ENCODE measurements at places on chromosomes 12 and 14.

GRCh38 chr14:42624980-42625761 is 1018.5 kb downstream of the LRFN5 start:
- DNase-seq, result no peak

DNA sequence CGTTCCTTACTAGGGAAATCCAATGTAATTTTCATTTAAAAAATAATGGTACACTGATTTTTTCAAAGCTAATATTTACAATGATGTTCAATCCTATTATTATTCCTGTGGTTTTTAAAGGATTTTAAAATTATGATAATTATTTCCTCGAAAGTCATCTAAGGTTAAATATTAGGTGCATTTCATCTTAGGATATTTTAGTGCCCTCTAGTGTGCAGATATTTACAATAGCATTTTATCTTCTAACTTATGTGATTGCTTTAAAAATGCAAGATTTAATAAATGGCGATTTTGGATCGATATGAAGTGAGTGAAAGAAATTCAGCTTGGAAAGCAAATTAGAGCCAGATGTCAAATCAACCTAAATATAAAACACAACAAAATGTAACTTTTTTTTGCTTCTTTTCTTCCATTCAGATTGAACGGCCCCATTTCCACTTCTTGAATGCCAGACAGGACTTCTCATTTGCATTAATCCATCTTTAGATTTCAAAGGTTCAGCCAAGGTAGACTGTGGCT is 293.5 kb downstream of the SLC6A15 start:
- DNase-seq, result no peak

DNA sequence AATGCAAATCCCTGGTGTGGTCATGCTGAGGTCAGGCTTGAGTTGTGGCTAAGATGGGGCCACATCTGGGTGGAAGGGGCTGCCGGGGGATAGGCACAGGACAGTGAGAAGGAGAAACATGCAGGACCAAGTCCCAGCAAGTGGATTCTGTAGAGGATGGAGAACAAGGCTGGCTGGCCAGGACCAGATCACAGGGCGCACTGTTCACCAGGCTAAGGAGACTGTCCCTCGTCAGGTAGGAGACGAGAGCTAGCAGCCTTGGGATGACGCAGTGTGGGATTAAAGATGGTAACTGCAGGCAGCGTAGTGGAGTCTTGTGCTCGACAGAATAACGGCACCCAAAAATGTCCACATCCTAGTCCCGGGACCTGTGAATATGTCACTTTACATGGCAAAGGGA is 336.1 kb downstream of the BCL11B start:
- no peak for DNase-seq

DNA sequence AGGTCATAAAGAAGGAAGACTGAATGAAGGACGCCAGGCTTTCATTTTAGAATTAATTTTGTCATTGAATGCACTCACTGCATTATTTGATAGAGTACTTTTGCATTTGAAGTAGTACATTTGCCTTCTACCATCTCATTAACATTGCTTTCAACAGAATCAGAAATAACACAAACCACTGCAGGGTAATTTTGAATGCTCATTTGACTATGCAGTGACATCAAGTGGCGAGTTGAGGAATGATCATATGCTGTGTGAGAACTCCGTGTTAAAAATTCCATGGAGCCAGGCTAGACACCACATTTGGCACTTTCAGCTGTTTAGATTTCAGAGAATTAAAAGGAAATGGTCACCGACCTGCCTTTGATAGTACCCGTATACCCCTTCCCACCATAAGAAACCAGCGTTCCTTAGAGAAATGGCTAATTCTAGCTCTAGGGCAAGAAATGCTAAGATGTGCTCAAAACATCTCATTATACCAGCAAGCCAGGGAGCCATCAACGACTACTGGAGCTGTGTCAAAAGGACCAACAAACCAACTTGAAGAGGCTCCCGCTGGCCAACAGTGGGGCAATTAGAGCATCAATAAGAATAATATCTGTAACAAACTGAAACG is 16.5 kb downstream of the HEBP1 start:
- peak; percentile 12 for DNase-seq

DNA sequence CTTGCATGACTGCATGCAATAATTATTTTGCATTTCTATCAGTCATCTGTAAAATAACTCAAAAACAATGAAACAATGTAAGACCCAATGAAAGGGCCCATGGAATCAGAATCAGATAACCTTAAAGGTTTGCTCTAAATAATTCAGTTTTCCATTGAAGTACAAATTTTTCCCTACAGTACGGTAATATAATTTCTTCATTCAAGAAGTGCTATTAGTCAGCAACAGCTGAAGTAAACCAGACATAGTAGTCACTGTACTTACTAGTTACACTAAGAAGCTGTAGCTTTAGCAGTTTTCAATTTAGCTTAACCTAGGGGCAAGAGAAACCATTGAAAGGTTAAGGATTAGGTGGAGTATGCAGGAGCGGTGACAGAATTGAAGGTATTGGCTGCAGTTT is 43.5 kb downstream of the BCAT1 start:
- DNase-seq, result no peak

DNA sequence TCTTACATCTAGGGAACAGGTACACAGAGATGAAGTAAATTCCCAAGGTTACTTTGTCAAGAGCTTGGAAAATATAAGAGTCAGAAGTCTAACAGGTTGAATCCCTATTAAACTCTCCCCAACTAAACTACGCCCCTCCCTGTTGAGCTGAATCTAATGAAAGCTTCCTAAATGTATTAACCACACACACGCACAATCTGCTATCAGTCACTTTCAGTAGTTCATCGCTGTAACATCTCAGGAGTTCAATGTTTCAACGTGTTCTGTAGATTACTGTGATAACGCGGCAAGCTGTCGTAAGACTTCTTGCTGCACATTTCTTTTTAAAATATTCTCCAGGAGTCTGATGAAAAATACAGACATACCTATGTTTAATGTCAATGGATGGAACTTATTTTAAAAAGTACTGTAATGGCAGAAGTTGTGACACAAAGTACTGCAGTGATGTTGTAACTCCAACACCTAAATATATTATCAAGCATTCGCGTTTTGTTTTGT is 612 bp upstream of the SLC25A3 start:
- DNase-seq, result no peak

DNA sequence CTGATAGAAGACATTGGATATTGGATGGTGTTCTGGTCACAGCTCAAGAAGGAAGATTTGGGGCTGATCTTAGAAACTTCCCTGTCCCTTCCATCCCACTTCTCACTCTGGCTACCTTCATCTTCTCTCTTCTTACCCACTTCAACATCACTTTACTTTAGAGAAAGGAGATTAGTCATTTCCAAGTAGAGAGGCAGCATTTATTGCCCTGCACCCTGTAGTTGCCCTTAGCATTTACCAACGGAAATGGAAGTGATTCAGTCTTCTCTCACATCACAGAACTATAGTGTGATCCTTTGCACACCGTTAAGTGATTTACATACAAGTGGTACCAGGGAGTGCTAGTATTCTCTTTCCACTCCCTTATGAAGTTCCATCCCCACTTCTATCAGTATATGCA is 52.4 kb downstream of the PHLDA1 start:
- no peak for DNase-seq

GRCh38 chr12:1425396-1425729 is 169.0 kb downstream of the FBXL14 start:
- DNase-seq, result no peak

GRCh38 chr12:110929818-110930217 is 9.4 kb upstream of the MYL2 start:
- no peak for DNase-seq

DNA sequence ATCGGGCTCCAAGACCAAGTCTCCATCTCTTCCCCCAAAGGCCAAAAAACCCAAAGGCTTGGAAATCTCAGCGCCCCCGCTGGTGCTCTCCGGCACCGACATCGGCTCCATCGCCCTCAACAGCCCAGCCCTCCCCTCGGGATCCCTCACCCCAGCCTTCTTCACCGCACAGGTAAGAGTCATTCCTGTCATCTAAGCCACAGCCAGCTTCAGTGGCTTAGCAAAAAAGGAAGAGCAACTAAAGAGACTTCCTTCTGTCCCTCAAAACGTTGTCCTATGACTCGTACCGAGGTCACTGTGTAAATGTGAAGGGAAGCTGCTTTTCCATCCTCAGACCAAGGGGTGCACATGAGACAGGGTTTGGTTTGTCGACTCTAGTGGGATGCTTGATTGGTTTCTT is 53.4 kb downstream of the ELK3 start:
- no peak for DNase-seq

- no peak for DNase-seq
Measured at GRCh38 chr14:22512106-22512814, 76.8 kb downstream of the DAD1 start.

DNA sequence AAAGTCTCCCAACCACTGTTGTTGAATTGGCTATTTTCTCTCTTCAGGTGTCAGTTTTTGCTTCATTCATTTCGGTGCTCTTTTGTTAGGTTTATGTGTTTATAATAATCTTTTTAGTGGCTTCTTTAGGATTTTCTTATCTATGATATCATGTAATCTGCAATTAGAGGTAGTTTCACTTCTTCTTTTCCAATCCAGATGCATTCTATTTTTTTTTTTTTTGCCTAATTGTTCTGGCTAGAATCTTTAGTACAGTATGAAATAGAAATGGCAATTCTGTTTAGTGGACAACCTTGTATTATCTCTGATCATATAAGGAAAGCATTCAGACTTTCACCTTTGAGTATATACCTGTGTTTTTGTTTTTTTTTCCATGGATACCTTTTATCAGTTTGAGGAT is 17.4 kb downstream of the CNOT2 start:
- DNase-seq, result no peak

- peak; percentile 0 for DNase-seq
Measured at GRCh38 chr12:19757317-19757877, 318.1 kb downstream of the AEBP2 start.

DNA sequence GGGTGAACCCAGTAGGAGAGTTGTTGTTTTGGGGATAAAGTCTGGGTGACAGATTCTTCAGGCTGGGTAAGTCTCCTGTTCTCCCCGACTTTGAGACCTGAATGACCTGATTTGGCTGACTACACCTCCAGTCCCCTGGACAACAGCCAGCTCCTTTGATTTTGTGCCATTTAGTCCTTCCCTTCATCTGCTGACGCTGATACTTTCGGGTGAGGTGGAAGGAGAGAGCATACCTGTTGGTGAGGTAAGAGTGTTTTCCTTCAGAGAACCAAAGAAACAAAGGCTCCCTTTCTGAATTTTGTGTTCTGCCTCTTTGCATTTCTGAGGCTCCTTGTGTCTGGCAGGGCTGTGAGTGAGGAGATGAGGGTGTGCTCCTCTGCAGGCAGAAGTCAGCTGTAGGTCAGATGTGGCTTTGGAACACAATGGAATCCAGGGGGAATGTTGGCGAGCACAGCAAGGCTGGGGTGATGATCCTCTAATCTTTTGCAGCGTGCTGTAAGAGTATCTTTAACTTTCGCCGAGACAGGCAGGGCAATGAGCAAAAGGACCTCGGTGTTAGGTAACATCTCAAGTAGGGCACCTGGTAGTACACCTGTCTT is 12.1 kb downstream of the ETV6 start:
- DNase-seq, result no peak

DNA sequence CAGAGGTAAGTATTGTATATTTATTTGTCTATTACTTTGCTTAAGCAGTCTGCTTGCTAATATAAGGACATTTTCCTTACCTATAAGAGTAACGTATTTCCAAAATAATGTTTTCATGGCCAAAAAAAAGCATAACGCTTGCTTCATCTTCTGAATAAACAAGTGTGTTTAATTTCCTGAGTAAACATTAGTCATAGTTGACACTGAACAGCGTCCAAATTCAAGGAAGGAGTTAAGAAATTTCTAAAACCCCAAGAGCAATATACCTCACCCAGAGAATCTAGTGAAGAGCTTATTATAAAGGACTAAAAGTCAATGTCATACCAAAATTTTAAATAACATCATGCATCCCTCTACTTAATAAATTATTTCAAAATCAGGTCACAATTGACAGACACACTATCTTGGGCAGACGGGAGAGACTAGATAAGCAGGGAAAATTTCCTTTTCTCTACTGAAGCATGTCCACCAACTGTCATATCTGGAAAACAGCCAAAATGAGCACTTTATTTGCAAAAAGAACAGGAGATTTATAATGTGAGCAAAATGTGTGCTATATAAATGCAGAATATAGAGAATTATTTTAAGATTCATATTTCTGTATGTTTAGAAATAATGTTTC is 25.1 kb downstream of the ANKS1B start:
- DNase-seq, result no peak

DNA sequence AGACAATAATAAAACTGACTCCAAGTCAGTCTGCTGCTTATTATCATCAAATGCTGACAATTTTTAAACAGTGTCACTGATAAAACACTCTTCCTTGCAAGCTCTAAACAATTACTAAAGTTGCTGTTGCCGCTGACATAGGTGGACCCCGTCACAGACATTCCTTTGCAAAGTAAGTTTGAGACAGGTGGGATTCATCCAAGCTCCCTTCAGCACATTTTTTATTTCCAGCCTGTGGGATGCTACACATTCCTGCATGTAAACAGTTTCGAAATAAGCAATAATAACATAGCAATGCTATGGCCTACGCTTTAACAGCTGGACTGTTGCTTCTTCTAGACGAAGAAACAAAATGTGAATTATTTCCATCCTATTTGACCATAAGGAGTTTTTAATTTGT is 85.4 kb upstream of the HIF1A start:
- DNase-seq, result no peak

GRCh38 chr12:80059102-80059501 is 40.2 kb upstream of the OTOGL start:
- DNase-seq, result no peak

- DNase-seq, result no peak
Measured at GRCh38 chr12:103399986-103400385, 95.8 kb downstream of the C12orf42 start.

DNA sequence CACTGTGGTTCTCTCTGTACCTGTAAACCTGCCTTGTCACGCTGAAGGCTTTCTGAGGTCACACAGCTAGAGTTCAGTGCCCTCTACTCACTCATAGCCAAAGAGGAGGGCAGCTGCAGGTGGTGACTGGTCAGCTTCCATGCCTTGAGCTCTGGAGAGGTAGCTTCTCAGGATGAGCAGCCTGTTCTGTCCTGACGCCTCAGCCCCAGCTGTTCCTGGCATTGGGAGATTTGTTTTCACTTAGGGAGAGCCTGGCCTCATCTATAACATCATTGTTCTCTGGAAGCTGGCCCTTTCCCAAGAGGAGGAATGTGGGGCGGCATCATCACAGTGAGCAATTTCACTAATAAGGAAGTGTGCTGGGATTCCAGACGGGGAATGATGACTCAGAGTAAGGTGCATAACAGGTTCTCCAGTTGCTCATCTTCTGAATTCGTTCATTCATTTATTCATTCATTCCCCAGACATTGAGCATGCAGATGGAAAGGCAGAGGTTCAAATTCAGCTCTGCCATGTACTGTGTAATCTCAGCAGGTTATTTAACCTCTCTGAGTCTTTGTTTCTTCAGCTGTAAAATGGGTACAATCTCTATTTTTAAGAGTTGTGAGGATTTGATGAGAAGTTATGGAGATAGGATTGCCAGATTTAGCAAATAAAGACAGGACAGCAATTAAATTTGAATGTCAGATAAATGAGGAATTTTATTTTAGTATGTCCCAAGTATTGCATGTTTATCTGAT is 255.8 kb upstream of the CRY1 start:
- no peak for DNase-seq

DNA sequence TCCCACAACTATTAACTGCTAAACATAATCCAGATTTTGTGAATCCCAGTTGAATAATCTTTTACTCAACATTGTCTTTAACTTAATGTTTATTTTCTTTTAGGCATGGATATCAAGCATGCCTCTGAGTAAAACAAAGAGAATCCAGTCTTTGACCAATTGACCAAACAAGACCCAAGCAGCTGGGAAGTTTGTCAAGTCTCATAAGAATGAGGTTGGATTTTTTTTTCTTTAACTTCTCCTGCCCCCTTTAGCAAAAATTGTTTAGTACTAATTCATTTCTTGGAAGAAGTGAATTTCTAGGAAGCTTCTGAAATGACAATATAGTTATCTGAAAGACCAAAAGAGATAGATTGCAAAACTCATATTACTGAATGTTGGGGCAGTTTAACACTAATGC is 89.9 kb downstream of the OTOGL start:
- no peak for DNase-seq

Measured in bone marrow (tissue), 2 donors.